Stimulated activated CD4-positive, alpha-beta T cell treated with anti-CD3 and anti-CD28 coated beads, Interleukin-1b, Interleukin-23, amount 100 ng/mL, for 1 hour (primary cell): ENCODE measurements at places on chromosomes 4 and X.

- no peak for DNase-seq
Observed at GRCh38 chr4:189285377-189285776, 655.3 kb upstream of the FRG1 start.

GRCh38 chr4:5883916-5884315 lies 9.0 kb downstream of the CRMP1 start:
- no peak for DNase-seq

DNA sequence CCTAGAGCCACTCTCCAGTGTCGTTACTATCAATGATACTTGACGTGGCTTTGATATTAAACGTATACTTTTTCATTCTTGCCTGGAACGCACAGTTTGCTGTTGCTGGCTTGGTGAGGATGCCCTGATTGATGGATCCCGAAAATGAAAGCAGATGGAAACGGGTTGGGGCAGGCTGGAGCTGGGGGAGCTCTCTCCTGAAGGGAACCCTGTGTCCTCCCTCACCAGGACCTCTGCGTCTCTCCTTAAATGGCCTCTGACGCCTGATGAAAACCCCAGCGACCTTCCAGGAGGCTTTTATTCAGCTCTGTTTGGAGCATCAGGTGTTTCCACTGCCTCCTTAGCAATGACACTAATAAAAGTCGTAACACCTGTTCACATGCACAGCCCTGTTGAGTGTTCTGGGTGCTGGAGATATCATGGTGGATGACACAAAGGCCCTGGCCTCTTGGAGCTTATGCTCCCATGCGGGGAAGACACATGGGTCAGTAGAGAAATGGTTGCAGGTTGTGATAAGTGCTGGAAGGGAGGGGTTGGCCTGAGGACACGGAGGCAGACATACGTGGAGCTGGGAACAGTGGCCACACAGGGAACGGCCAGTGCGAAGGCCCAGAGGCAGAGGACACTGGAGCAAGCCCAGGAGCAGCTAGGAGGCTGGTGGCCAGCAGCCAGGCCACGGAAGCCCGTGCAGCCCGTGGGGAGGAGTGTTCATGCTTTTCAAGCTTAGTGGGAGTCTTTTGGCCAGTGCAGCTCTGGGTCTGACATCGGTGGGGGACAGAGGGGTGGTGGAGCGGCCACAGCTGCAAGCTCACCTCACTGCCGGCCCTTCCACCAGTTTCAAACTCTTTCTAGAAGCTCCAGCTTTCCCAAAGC lies 7.5 kb downstream of the MSANTD1 start:
- DNase-seq = no peak

DNA sequence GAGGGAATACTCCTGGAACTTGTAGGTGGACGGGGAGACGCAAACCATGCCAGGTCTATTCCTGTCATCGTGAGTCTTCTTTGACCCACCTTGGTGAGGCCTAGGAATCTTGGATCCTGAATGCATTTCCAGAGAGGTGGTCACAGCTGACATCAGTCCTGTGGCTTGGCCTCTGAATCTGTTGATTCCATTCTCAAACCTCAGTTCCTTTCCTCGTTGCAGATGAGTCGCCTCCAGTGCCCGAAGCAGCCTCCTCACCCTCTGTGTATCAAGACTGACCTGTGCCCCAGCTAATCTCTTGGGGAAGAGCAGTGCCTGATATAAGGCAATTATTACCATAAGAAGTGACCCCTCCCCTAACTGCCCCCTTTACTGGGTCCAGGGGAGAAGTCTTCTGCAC lies 118.1 kb downstream of the SMIM20 start:
- DNase-seq = no peak

GRCh38 chrX:153764786-153765137 lies 713 bp downstream of the PLXNB3 start:
- no peak for DNase-seq

- no peak for DNase-seq
Observed at GRCh38 chr4:85798012-85798770, 323.2 kb downstream of the ARHGAP24 start.

DNA sequence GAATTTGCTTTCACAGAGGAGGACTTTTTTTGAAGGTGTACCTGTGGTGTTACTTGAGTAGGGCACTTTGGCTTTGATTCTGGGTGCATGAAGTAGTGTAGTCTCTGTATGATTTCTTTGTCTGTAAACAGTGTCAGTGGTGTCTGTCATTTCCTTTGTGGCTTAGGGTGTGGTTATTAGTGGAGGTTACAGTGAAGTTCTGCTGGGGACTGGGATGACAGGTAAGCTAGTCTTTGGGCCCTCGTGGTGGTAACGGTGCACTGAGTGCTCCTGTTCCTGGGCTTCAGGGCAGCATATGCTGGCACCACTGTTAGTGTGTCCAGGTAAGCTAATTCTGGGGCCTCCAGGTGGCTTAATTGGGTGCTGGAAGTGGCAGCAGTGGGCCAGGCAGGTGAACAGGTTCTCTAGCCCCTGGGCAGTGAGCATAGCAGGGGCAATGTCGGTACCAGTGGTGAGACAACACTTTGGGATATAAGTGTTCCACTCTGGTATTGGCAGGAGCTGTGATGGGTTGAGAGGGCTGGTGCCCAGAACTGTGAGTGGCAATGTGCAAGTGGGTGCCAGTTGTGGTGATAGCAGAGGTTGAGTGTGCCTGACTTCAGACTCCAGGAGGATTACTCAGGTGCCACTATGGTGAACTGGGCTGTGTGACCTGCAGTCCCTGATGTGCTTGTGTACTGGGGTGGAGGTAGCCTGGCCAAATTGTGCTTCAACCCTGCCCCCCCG lies 26.0 kb upstream of the VSIG1 start:
- no peak for DNase-seq
